Stimulated activated CD8-positive, alpha-beta memory T cell treated with anti-CD3 and anti-CD28 coated beads, Interleukin-7, amount 100 ng/mL, for 24 hours (primary cell): ENCODE measurements at places on chromosomes 6 and 20.

DNA sequence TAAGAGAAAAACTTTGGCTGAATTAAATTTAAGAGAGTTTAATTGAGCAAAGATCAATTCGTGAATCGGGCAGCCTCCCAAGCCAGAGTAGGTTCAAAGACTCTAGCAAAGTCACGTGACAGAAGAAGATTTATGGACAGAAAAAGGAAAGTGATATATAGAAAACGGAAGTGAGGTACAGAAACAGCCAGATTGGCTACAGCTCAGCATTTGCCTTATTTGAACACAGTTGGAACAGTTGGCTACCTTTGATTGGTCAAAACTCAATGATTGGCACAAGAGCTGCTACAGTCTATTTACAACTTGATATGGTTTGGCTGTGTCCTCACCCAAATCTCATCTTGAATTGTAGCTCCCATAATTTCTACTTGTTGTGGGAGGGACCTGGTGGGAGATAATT is 102.6 kb downstream of the PLG start:
- no peak for DNase-seq

DNA sequence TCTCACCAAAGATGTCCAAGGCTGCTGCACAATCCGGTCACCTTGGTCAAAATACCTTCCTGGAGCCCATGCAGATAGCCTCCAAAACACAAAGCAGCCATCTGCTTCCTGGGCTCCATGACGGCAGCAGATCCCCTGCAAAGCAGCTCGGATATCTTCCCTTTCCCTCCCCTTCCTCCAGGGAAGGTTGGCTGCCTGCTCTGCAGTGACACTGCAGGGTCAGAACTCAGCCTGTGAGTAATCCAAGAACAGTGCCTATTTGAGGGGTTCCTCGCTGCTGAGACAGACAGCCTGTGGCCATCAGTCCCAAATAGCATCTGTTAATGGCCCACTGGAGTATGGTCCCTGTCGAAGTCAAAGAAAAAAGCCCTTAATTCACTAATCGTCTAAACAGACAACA is 270.8 kb downstream of the PREX1 start:
- DNase-seq = no peak

- no peak for DNase-seq
These were observed 3.8 kb downstream of the BRPF3 start for GRCh38 chr6:36200154-36200891.

GRCh38 chr6:13241364-13241763 is 87.0 kb downstream of the TBC1D7 start:
- no peak for DNase-seq

GRCh38 chr6:79862711-79863110 is 84.6 kb downstream of the ELOVL4 start:
- DNase-seq = no peak

DNA sequence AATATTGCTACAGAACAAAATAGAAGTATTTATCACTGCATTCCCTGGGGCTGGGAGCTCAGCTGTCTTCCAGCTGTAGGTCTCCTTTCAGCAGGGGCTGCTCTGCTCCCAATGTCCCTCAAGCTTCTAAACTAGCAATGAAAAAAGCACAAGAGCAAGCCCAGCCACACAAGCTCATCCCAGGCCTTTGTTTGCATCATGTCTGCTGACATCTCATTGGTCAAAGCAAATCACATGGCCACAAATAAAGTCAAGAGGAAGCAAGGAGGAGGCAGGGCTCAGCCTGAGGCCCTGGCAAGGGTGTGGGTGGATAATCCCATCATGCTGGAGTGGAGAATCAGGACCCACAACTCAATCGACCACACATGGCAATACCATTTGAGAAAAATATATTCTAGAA is 2.2 kb upstream of the BFSP1 start:
- DNase-seq = no peak

- DNase-seq = no peak
These were observed 246.7 kb downstream of the MAFB start for GRCh38 chr20:40442181-40442963.

GRCh38 chr6:25959890-25960536 is 2.6 kb upstream of the TRIM38 start:
- no peak for DNase-seq

DNA sequence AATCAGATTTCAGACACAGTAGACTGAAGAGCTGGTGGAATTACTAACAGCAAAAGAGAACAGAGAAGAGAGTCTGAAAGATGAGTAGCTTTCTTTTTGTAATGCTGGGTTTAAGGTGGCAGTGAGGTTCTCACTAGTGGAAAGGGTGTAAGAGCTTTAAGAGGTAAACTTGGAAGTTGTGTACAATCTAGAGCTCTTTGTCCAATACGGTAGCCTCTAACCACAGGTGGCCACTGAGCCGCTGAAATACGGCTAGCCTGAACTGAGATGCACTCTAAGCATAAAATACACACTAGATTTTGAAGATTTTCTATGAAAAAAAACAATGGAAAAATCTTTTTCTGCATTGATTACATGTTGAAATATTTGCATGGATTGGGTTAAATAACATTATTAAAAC is 4.0 kb downstream of the ELOVL2 start:
- DNase-seq = no peak

DNA sequence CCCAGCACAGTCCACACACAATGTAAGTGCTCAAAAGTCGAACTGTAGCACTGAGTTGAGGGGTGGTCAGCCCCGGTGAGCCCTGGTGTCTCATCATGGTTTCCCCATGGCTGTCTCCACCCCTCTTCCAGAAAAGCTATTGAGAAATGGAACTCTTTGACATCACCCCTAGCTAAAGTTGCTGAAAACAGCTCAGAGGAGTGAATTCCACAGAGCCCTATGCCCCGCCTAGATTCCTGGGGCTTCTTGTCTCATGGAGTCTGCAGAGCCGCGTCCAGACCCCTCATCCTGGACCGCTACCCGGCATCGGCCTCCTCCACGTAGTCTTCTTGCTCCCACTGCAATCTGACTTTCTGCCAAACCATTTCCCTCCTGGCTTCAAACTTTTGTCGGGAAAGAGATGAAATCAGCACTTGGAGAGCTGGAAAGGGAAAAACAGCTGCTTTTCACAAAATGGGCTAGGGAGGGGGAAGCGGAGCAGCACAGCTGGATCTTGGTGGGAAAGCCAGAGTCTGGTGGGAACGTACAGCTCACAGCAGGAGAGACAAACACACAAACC is 132.2 kb downstream of the SNX5 start:
- no peak for DNase-seq

GRCh38 chr6:63677282-63677681 is 41.7 kb downstream of the PHF3 start:
- no peak for DNase-seq

DNA sequence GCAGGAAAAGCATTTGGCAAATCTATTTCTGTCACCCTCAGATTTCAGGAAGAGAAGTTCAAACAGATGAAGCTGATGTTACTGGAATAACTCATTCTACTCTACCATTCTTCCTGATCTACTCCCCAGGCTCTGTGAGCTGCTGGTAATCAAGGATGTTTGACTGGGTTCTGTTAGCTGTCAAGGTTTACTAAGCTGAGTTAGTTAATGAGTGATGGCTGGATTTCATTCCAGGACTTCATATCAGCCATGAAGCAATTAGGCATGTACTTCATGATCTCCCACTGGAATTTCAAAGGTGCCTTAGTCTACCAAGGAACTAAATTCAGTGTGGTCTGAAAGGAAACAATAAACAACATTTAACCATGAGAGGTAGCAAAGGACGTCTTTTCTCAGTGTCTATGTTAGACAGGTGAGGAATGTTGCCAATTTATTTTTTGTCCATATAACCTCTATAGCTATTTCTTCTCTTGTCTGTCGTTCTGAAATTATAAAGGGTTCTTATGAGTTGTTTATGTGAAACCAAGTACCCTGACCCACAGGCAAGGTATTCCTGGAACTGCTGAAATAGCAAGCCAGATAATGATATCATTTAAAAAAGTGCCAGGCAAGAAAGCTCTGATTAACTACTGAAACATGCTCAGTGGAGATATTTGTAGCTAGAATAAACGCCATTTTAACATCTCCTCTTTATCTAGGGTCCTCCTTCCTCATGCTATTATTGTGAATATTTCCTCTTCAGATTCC is 112.9 kb downstream of the BACH2 start:
- DNase-seq = no peak

- no peak for DNase-seq
These were observed 330.8 kb upstream of the DEFB112 start for GRCh38 chr6:50380406-50381098.

DNA sequence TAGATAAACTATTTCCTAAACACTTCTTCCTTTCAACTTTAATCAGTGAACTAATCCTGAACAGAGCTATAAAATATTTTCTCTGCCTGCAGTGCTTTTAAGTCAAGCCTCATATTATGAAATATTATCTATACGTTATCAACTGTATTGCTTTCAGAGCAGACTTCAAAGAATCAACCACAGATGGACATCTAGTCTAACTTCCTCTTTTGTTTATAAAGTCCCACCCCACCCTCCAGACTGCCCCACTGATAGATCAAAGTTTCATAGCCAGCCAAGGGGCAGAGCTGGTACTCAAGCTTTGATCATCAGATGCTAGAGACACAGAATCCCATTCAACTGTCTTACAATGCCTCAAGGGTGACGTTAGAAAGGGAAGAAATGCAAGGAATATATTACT is 308.3 kb downstream of the LAMA2 start:
- no peak for DNase-seq

- DNase-seq = no peak
These were observed 21.0 kb downstream of the PHACTR3 start for GRCh38 chr20:59625214-59625922.

DNA sequence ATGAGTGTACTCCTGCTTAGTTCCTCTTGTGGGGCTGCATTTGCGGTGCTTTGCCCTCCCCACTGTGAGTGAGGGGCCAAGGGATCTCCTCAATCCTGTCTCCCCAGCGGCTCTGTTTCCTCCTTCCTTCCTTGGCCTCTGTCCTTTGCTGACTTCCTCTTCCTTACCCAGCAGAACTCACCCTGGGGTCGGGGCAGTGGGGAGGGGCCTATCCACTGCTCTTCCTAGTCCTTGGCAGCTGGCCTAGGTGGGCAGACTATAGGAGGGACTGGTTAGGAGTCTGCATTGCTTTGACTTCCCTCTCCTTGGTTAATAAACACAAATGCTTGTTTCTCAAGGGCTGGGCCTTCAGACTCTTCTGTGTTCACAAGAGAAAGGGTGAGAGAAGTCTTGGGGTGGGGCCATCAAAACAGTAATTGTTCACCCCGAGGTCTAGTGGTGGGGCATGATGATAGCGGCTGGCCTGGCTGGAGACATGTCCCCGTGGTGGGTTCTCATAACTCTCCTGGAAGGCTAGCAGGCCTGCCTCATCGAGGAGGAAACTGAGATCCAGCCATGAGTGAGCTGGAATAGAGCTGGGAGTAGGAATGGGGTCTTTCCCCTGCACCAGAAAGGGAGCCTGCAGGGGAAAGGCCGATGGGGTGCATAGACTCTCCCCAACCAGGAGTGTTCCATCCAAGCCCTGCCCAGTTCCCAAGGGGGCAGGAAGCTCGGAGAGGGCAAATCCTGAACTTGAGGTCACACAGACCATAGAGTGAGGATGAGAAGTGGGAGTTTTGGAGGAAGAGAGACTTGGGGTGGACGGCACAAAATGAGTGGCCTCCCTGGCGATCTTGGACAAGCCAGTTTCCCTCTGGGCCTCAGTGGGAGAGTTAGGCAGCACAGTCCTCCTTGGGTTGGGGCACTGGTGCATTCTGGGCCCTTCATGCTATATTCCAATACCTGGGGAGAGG is 12.7 kb downstream of the FAM110A start:
- DNase-seq = no peak

DNA sequence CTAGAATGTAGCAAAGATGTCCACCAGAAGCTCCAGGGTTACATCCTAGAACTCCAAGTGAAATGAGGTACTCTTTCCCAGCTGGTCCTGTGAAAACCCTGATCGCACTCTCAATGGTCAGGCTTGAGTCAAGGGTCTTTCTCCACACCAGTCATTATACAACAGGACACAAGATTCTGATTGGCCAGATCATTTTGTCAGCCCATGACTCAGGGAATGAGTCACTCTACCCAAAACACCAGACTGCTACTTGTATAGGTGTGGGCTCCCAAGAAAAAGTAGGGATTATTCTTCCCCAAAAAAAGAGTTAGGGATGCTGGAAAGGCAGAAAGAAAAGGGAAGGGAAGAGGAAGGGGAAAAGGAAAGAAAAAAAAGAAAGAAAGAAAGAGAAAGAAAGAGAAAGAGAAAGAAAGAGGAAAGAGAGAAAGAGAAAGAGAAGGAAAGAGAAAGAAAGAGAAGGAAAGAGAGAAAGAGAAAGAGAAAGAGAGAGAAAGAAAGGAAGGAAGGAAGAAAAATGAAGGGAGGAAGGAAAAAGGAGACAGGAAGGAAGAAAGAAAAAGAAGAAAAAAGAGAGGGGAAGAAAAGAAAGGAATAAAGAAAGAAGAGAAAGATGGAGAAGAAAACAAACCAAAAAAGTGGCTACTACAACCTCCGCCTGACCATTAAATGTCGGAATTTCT is 30.5 kb downstream of the ANKEF1 start:
- DNase-seq = no peak
